HL-60 (cell line): ENCODE measurements at places on chromosomes 2 and 18.

- no peak for DNase-seq
These were observed 289.1 kb downstream of the ZNF516 start for GRCh38 chr18:76205906-76206305.

GRCh38 chr2:176105078-176105729, 1.9 kb upstream of the HOXD11 start:
- no peak for DNase-seq

DNA sequence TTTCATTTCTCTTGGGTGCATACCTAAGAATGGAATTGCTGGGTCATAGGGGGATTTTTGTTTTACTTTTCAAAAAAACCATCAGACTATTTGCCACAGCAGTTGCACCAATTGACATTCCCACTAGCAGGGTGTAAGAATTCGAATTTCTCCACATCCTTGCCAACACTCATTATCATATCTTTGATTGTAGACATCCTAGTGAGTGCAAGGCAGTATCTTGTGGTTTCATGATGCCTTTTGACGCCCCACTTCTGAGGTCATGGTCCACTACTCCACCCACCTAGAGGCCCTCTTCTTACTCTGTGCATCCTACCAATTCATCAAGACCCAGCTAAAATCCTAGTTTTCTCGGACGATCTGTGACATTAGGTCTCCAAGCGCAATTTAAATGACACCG, 161.9 kb downstream of the MYO5B start:
- DNase-seq = no peak

GRCh38 chr2:147512206-147512605, 332.6 kb upstream of the ACVR2A start:
- DNase-seq = no peak

- DNase-seq = no peak
These were observed 86.8 kb upstream of the BARD1 start for GRCh38 chr2:214896274-214896673.

GRCh38 chr18:13574761-13575160, 151.6 kb downstream of the FAM210A start:
- no peak for DNase-seq

DNA sequence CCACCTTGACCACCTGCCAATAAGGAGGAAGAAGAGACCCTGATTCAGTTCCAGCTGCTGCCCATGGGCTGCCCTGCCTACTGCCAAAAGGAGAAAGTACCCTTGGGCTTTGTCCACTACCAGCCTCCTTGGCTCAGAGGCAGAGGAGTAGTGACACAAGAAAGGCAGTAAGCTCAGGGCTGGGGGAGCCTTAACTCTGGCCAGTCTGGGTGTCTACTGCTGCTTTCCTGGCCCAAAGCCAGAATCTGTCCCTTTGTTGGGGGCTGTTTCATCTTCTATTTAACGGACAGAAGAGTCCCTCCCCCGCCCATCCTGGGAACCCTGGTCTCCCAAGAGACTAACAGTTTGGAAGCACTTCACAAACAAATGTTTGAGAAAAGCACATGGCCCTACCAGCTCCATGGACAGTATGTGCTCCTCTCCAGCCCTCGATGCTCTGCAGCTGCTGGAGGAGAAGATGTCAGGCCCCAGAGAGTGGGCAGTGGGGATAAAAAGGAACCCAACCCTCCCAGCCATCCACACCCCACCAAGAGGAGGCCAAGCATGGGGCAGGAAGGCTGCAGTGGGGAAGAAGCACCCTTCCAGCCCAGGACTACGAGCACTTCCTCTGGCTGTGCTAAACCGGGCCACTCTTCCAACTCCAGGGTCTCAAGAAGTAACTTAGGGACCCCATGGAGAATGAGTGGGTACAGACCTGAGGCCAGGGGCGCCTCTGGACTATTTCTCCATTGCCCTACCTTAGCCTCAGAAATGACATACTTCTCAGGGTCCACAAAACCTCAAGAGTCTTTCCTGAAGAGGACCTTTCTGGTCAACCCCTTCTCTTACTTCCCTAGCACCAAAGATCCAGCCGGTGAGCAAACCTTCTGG, 1.2 kb downstream of the ATG9A start:
- peak; percentile 14 for DNase-seq

- no peak for DNase-seq
These were observed 93.4 kb upstream of the MEX3C start for GRCh38 chr18:51290860-51291259.

- peak; percentile 65 for DNase-seq
These were observed 10.4 kb downstream of the COLEC11 start for GRCh38 chr2:3604991-3605961.

DNA sequence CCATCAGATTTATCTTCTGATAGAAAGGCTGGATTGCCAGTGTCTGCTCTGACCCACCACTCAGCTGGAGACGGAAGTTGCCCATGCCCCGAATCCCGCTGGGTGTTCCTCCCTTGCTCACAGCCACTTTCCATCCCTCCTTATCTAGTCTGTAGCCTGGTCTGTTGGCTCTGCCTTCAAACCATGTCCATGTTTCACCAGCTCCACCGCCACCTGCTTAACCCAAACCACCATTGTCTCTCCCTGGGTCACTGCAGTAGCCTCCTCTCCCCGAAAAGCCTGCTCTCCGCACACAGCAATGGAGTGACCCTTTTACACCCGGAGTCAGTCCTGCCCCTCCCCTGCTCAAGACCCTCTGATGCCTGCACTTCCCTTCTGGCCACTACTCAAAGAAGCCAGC, 60.4 kb downstream of the GLI2 start:
- no peak for DNase-seq

- no peak for DNase-seq
These were observed 265.9 kb upstream of the SPHKAP start for GRCh38 chr2:228447266-228447915.

- DNase-seq = no peak
These were observed 384.6 kb downstream of the PLCL1 start for GRCh38 chr2:198188982-198189381.

DNA sequence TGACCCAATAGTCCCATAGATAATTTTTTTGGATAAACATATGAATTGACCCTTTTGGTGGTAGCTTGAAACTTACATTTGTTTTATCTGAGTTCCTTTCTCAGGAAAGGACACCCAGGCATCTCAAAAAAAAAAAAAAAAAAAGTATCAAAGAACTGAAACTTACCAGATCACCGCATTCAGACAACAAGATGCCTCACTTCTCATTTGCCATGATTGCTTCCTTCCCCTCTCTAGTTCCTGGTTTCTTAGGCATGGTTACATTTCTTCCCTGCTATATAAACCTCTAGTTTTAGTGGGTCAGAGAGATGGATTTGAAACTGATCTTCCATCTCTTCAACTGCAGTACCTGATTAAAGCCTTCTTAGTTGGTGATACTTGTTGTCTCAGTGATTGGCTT, 240.1 kb downstream of the ACKR3 start:
- peak; percentile 16 for DNase-seq

DNA sequence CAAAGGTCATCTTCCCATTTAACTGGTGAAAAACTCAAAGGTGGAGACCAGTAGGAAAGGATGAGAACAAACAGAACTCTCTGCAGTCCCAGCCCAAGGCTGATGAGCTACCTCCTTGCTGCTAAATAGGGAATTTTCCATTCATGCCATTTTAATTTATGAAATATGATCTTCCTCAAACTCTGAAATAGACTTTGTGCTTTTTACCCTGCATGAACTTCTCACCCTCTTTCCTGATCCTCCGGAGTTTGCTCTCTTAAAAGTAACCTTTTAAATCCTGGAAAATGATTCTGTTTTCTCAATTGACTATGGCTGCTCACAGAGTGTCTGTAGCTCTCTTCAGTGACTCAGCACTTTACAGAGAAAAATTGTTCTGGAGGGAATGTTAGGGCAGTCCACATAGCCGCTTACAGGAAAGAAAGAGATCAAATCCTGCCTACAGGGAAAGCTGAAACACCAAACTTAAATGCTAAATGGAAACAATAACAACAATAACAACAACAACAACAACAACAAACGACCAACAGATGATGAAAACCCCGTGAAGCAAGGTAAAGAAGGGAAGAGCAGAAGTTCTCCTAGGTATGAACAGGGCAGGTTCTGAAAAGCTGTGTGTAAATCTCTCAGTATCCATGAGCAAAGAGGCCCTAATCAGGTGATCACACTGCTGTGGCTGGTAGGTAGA, 79.8 kb upstream of the SESTD1 start:
- no peak for DNase-seq

- no peak for DNase-seq
These were observed 58.1 kb downstream of the AGAP1 start for GRCh38 chr2:235551965-235552364.

GRCh38 chr2:12478151-12479064, 238.3 kb upstream of the TRIB2 start:
- no peak for DNase-seq

DNA sequence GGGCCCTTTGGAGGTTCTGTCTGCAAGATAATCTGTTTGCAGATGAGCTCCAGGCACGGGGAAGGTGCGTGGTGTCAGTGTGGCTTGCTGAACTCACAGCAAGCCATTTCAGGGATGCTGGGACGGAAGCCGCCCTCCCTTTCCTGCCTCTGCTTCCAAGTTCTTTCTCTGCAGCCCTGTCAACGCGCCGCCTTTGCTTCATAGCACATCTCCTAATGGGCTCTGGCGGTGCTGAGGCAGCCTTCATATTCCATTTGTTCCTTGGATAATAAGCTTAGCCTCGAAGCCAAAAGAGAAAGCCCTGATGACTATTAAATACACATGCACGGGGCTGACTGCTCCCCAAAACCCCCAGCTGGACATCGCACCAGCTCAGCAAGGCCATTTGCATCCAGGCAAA, 81.7 kb upstream of the TAF1B start:
- DNase-seq = no peak

DNA sequence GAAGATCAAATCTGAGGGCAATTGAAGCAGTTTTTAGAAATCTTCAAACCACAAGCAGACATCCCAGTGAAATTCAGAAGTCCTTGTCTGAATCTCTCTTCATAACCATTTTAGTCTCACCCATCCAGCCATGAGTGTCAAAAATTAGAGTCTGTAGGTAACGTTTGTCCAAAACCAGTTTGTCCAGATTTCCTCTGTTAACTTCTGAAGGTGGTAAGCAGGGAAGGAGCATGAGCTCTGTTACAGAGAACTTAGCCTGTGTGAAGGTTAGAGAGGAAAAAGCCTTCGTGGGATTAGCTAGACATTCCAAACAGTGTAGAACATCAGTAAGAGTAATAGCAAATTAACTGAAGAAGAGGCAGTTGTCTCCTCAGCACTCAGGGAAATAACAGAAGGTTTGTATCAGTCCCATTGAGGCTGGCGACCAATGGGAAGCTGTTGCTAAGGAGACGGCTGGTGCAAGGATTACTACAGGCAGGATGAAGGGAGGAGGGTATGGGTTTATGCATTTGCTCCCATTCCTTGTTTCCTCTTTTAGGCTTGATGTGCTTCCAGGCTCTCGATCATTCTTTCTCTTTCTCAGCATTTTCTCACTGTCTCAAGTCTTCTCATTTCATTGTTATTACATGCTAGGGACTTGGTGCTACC, 8.7 kb upstream of the GPR155 start:
- no peak for DNase-seq

GRCh38 chr2:224393157-224393872, 8.6 kb downstream of the FAM124B start:
- no peak for DNase-seq

GRCh38 chr2:75260946-75261345, 61.6 kb upstream of the TACR1 start:
- DNase-seq = no peak

GRCh38 chr2:68689553-68690537, 44.8 kb upstream of the ARHGAP25 start:
- DNase-seq = peak; percentile 65

DNA sequence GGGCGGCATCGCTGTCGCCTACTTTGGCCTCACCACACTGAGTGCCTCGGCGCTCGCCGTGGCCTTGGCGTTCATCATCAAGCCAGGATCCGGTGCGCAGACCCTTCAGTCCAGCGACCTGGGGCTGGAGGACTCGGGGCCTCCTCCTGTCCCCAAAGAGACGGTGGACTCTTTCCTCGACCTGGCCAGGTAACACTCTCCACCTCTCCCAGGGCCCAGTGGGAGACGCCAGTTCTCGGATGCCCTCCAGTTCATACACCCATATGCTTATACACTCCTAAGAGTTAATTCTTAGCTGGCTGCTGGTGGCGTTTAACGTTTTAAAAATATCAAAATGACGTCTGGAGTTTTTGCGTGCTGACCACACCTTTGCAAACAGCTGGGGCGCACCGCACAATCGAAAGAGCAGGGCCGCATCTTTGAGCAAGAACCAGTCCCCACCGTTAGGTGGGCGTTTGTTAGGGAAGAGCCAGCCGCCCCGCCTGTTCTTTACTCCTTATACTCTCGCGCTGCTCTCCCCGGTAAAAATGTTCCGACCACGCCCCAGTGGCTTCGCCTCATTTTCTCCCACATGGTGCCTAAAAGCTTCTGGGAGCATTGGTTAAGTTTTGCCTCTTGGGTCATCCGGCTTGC, 899 bp downstream of the SLC1A4 start:
- DNase-seq = peak; percentile 32

DNA sequence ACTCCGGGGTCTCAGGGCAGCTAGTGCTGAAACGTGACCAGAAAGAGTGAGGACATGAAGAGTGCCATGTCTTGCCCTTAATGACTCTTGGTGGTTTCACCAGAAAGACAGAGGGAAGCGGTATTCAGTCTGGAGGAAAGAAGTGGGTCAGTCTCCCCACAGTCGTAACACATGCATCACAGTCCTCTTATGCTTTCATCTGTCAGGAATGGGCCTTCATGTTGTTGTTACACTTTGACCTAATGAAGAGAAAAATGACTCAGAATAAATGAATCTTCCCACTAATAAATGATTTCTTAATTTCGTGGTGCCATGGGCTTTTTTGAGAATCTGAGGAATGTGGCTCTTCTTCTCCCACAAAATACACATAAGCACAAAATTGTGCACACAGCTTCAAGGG, 103.2 kb downstream of the SLC8A1 start:
- no peak for DNase-seq

- DNase-seq = no peak
These were observed 16.4 kb downstream of the TMEM18 start for GRCh38 chr2:660586-661359.

DNA sequence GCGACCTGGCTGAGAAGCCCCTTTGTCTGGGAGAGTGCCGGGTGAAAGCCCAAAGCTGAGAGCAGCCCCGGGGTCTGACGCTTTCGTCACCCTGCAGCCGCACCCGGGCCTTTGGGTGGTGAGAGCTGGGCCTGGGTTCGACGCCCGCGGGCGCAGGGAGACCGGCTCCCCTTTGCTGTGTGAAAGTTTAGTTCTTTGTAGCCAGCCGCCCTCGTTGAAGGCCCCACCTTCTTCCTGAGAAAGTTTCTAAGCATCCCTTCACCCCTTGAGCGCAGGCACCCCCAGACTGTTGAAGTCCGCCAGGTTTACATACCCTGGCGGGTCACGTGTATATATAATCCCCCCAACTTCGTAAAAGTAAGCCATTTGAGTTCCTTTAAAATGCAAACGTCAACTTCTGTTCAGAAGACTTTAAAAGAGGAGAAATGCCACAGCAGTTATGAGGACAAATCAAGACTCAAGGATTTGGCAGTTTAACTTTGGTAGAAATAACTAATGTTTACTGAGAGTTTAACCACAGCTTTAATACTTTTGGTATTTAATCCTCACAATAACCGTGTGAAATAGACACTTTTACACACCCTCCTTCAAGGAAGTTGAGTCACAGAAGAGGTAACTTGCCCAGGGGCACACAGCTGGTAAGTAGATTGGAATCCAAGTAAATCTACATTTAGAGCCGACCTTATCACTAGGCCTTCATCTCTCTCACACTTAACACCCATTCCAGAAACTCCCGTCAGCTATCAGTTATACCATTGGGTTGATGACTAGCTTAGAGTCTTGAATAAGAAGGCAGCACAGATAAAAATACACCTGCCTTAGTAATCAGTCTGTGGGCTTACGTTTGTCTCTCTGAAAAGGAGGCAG, 1.1 kb upstream of the MBOAT2 start:
- no peak for DNase-seq

- no peak for DNase-seq
These were observed 221.3 kb upstream of the TMEFF2 start for GRCh38 chr2:192416060-192416459.

- no peak for DNase-seq
These were observed 431.2 kb downstream of the LPIN1 start for GRCh38 chr2:12177455-12178288.
